ENCODE measurements at places on chromosomes 6 and 20.
A peak's percentile ranks its signal among the peaks of the same experiment; 100 is the strongest.

GRCh38 chr20:18477218-18477617 lies 10.0 kb downstream of the POLR3F start:
- DNase-seq, result no peak

- DNase-seq, result no peak
Observed at GRCh38 chr6:83514466-83514865, 2.1 kb downstream of the PRSS35 start.

DNA sequence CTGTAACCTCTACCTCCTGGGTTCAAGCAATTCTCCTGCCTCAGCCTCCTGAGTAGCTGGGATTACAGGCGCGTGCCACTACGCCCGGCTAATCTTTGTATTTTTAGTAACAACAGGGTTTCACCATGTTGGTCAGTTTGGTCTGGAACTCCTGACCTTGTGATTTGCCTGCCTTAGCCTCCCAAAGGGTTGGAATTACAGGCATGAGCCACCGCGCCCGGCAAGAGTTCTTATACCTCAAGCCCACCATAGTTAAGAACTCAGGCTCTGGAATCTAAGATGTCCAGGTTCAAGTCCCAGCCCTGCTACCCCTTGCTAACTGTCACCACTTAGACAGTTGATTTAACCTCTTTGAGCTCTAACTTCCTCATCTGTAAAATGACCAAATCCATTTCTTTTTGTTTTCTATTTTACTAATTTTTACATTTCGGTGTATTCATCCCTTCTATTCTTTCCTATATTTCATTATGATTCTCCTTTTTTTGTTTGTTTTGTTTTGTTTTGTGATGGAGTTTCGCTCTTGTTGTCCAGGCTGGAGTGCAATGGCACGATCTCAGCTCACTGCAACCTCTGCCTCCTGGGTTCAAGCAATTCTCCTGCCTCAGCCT lies 104.8 kb upstream of the ZNF217 start:
- DNase-seq, result no peak

GRCh38 chr6:141532211-141532610 lies 600.5 kb upstream of the GJE1 start:
- DNase-seq, result no peak

DNA sequence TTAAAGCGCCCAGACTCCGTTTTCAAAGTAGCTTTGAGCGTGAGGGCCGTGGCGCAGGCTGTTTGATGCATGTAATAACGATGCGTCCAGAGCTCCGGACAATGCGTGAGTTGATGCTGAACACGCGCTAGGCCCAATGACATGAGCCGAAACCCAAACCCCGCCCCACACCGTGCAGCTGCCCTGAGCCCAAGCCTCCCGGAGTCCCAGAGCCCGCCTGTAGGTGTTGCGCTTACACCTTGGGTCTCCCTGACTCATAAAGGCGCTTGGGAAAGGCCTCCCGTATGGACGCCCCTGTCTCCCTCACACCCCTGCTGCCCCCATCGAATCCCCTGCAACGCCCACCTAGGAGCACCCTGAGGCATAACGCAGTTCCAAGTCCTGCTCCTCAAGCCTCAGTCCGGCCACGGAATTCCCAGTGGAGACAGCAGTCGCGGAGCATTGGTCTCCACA lies 87.6 kb downstream of the ERMARD start:
- no peak for DNase-seq

DNA sequence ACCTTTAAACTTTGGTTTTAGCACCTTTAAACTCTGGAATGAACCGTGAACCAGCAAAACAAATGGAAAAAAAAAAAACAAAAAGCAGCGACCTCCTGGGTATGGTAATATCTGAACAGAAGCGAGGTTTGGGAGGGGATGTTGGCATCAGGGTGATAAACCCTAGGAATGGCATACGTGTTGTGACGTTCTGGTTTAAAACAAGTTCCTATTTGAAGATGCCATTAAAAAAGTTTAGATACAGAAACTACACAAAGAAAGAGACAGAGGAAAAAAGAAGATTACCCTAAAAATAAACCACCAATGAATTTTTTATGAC lies 60.4 kb downstream of the ATXN1 start:
- no peak for DNase-seq

DNA sequence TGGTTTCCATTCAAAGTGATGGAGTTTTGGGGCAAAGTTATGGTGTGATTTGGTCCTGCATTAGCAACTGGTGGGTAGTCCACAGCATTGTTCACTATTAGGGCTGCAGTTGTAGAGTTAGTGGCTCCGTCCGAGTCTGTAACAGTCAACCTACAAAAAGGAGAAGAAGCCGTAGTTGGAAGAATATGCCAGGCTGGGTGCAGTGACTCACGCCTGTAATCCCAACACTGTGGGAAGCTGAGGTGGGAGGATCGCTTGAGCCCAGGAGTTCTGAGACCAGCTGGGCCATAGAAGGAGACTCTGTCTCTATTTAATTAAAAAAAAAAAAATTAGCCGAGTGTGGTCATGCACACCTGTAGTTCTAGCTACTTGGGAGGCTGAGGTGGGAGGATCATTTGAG lies 69.5 kb downstream of the KIAA0319 start:
- DNase-seq, result no peak

DNA sequence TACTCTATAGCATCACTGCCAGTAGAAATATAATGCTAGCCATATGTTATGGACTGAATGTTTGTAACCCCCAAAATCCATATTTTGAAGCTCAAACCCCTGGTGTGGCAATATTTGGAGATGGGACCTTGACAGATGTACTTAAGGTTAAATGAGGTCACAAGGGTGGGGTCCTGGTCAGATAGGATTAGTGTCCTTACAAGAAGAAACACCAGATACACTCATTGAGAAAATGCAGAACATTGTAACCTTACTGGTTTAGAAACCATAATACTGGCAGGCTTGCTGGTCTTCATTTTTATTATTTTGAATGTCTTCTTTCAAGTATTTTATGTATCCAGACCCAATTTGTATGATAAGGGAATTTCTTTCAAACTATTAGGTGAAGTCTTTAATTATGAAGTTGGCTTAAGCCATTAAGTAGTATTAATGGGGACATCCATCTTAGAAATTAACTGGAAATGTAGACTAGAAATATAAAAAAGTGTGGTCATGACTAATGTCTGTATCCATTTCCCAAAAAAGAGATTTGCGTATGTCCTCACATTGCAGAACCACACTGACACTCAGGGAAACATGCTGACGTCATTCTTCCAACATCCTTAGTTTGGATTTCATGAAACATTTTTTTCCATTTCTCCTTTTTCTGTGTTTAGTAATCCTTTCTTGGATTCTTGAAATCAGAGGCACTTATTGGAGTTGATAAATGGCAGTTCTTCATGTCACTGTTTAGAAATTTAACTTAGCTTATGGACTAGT lies 32.4 kb downstream of the SLC16A10 start:
- DNase-seq, result no peak

DNA sequence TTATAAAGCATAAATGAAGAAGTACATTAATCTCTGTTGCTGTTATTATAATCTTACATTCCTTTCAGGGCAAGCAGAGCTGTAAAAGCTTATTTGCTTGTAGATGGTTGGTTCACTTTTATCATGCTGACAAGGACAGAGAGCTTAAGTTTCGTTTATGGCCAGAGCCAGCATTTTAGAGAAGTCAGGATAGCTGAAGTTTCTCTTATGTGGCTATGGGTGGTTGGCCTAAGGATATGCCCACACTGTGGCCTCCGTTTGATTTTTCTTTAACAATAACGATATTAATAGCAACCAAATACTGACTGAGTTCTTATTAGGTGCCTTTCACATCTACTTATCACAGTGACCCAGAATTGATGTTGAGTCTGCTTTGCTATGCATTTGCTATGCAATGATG lies 78.5 kb downstream of the FARS2 start:
- no peak for DNase-seq

DNA sequence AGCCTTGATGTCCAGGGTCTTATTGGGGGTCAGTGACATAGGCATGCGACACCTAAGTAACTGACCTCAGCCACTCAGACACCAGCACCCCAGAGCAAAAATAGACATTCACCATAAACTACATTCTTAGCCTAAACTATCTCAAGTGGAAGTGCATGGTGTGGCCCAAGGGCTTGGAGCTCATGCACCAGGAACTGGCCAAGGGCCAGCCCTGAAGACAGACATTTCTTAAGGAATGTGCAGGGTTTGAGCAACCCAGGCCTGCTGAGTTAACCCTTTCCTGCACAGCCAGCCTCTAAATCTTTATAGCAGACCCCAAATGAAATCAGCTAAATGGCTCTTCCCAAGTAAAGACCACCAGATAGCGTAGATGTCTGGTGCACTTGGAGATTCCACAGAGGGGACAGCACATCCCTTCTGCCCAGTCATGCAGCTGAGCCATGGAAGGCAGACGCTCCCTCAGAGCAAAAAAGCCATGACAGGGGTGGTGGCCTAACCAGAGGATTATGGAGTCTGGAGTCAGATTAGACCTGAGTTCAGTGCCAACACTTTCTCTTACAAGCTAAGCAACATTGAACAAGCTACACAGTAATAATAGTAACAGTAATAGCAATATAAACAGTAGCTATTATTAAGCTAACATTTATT lies 222.6 kb downstream of the ZMYND8 start:
- no peak for DNase-seq

GRCh38 chr20:33162753-33163152 lies 5.2 kb upstream of the BPIFA2 start:
- DNase-seq, result no peak

GRCh38 chr20:44056010-44056698 lies 130.8 kb downstream of the JPH2 start:
- DNase-seq, result no peak

GRCh38 chr20:44748005-44748370 lies 2.3 kb downstream of the KCNK15 start:
- no peak for DNase-seq

DNA sequence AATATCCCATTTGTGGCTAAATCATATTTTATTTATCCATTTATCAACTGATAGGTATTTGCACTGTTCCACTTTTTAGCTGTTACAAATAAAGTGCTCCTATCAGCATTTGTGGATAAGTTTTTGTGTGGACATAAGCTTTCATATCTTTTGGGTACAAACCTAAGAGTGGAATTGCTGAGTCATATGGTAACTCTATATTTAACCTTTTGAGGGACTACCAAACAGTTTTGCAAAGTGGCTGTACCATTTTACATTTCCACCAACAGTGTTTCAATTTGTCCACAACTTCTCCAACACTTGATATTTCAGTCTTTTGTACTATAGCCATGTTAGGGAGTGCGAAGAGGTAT lies 23.6 kb upstream of the ECHDC1 start:
- DNase-seq, result no peak

GRCh38 chr6:62445521-62445920 lies 159.5 kb upstream of the KHDRBS2 start:
- DNase-seq, result no peak

- DNase-seq, result no peak
Observed at GRCh38 chr20:3932681-3933080, 43.5 kb downstream of the PANK2 start.

- DNase-seq, result no peak
Observed at GRCh38 chr6:1958257-1958656, 287.1 kb downstream of the GMDS start.

DNA sequence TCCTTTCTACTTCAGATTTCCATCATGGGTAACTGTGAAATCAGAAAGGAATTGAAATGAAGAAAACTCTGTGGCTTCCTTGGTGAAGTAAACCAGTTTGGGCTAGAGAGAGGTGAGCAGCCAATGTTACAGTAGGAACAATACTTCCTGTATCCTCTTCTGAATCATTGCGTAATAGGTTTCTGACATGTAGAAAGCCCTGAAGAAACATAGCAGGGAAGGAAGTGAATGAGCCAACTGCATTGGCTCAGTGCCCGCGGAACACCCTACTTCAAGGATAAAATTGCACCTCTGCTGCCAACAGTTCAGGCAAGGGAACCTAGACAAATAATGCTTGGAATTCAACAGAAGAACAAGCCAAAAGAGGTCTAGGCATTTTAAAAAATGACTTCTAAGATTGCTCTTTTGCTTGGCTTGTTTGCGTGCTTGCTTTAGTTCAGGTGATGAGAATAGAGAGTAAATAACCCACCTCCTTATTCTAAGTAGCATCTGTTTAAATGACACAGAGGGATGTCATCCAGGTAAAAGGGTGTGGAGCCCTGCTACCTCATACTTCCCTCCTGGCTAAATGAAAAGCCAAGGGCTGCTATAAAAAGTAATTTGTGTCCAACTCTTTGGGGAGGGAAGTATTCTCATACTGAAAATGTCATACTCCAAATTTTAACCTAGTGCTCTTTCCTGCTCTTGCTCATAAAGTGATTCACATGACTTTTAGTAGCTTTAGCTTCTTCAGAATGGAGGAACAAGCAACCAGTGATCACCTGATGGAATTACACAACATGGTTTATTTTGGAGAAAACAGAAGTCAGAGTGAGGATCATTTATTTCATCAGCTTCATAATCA lies 30.0 kb upstream of the AKIRIN2 start:
- DNase-seq, result peak; percentile 97

GRCh38 chr20:754904-755303 lies 13.4 kb downstream of the SLC52A3 start:
- DNase-seq, result no peak

- no peak for DNase-seq
Observed at GRCh38 chr6:170022291-170022722, 268.6 kb downstream of the DLL1 start.

GRCh38 chr20:35883336-35883777 lies 70.9 kb downstream of the SCAND1 start:
- DNase-seq, result no peak

- DNase-seq, result no peak
Observed at GRCh38 chr6:160048471-160048870, 73.1 kb upstream of the SLC22A1 start.

GRCh38 chr6:116255246-116255800 lies 1.4 kb upstream of the TSPYL4 start:
- no peak for DNase-seq

DNA sequence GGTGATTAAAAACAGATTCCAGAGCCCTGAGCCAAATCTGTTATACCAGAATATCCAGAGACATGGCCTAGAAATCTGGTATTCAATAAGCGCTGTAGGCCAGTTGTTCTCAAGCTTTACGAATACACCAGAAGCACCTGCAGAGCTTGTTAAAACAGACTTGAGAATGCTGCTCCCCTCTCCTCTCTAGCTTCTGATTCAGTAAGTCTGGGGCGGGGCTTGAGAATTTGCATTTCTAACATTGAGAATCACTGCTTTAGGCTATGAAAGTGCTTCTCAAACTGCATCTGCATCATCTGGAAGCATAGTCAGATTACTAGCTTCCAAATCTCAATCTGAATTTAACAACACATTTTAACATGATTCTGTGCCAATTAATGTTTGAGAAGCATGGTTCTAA lies 20.5 kb upstream of the MAN1A1 start:
- DNase-seq, result no peak

GRCh38 chr20:1505361-1505760 lies 14.1 kb upstream of the SIRPB2 start:
- no peak for DNase-seq

All from tibial nerve (tissue), 4 donors.